ENCODE measurements at places on chromosomes 1 and 21. TPM values are rescaled to one million over a fixed set of nuclear protein-coding genes. Genes with fewer than 3 reads are reported as not detected.

The MRPL55 gene
- total RNA-seq = 82.1 TPM

DNA sequence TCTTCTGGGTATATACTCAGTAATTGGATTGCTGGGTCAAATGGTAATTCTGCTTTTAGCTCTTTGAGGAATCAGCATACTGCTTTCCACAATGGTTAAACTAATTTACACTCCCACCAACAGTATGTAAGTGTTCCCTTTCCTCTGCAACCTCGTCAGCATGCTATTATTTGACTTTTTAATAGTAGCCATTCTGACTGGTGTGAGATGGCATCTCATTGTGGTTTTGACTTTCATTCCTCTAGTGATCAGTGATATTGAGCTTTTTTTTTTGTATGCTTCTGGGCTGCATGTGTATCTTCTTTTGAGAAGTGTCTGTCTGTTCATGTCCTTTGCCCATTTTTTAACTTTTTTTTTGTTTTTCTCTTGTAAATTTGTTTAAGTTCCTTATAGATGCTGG is 279.4 kb downstream of the PTGER3 start:
- no peak for DNase-seq
- H3K4me3 ChIP-seq = no peak overlapping the region
- no peaks in the 10 kb centered on the region for H3K27me3 ChIP-seq

The LPGAT1 gene
- 30.8 TPM for total RNA-seq

DNA sequence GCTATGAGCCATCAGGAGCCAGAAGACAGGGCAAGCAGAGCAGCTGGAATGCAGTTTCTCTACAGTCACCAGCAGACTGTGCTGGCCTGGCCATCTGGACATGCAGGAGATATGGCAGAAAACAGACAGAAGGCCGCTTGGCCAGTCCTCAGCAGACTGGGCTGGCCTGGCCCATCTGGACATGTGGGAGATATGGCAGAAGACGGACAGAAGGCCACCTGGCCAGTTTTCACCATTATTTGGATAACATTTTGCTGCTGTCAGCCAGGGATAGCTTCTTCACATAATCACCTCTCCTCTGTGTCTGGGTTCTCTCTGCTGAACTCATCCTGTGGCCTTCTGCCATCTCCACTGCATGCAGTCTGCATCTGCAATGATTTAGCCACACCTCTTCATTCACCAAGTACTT is 25.0 kb upstream of the CACYBP start:
- no peaks in the 10 kb centered on the region for H3K27me3 ChIP-seq
- DNase-seq = no peak
- peaks cover 7% of the 10 kb centered on the region for H3K36me3 ChIP-seq
- H3K4me3 ChIP-seq = no peak overlapping the region
- H3K27ac ChIP-seq = no peak overlapping the region
- peaks cover 11% of the 10 kb centered on the region for H3K4me1 ChIP-seq

DNA sequence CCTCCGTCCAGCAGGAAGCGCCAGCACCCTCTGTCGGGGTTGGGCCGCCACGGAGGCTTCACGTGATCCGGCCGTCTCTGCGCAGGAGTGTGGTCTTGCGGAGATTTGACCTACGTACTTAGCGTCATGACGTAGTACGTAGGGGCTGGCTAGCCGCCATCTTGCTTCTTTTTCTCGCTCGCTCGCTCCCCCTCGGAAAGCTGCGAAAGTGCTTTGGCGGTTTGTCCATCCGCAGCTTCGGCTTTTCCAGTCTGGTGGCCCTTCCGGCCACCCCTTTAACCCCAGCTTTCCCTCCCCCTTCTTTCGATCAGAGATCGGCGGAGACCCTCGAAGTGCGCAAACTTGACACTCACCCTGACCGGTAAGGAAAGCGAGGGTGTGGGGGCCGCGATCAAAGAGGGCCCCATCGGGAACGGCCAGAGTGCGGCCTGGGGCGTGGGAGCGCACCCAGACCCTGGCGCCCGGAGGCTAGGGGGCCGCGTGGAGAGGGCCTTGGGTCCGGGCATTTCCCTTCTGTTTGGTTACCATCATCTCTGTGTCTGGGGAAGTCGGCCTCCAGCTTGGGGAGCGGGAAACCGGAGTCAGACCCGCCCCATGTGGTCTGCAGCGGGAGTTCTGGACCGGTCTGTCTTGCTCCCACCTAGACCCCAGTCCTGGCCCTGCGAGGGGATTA is at the start of gene PRRC2C:
Gene PRRC2C, plus strand, starts transcription at position 156 of the 673 bp plus-strand sequence. CDS start 26,559 bp downstream, outside the sequence.
- peak within 1 kb of the TSS; percentile 87 for H3K4me3 ChIP-seq
- H3K4me1 ChIP-seq = peaks cover 37% of the 10 kb centered on the region
- DNase-seq = peak; percentile 95
- H3K27ac ChIP-seq = peak within 1 kb of the TSS; percentile 100
- no peaks in the 10 kb centered on the region for H3K36me3 ChIP-seq

The LHX4 gene
- total RNA-seq = 0.30 TPM

The SLC9C2 gene
- total RNA-seq = not detected

- DNase-seq = no peak
- no peaks in the 10 kb centered on the region for H3K4me1 ChIP-seq
- no peaks in the 10 kb centered on the region for H3K27me3 ChIP-seq
- H3K4me3 ChIP-seq = no peak overlapping the region
These were observed 135.6 kb downstream of the GPATCH2 start for GRCh38 chr1:217495249-217495648.

GRCh38 chr1:235941876-235942624 is 75.3 kb upstream of the LYST start:
- no peaks in the 10 kb centered on the region for H3K27me3 ChIP-seq
- no peaks in the 10 kb centered on the region for H3K36me3 ChIP-seq
- peaks cover 24% of the 10 kb centered on the region for H3K4me1 ChIP-seq
- peak overlapping the region; percentile 83 for H3K27ac ChIP-seq
- no peak overlapping the region for H3K4me3 ChIP-seq

DNA sequence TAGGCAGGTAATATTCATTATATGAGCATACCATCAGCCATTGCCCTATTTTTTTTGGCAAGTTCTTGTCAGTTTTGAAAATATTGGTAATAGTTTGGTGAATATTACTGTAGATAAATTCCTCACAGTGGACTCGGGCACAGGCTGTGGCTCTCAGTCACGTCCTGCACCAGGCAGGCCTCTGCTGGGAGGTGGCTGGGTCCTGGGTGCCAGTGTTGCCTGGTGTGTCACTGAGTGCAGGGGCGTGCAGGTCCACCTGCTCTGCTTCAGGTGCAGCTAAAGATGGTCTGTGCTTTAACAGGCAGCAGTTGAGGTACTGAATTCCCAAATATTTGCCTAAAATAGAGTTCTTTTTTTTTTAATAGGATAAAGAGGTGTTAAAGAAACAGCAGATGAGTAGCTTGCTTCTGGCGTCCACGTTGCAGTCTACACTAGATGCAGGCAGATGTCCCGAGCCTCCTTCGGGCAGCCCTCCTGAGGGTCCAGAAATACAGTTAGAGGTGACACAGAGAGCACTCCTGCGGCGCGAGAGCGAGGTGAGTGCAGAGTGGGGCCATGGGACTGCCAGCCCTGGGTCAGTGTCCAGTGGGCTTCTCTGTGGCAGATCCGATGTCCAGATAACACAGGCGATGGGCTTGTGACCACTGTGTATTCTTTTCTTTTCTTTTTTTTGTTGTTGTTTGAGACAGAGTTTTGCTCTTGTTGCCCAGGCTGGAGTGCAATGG is 57.3 kb upstream of the DIP2A start:
- peaks cover 11% of the 10 kb centered on the region for H3K36me3 ChIP-seq
- H3K27ac ChIP-seq = no peak overlapping the region
- no peak overlapping the region for H3K4me3 ChIP-seq

DNA sequence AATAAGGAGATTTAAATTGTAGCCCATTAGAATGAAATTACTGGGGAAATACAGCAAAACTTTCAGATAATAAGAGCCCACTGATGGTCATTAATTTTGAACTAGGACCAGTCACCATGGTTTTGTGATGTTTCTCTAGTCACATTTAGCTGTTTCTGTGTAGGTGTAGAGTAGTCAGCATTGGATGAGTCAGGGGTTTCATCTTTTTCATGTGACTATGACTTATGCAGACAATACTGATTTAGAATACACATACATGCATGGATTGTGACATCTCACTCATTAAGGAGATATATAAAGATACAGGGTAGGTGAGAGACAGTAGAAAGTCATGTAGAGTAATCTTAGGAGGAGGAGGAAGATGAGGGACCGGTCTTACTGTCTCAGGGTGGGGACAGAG is 1192.7 kb downstream of the KCNT2 start:
- no peaks in the 10 kb centered on the region for H3K36me3 ChIP-seq
- H3K27ac ChIP-seq = no peak overlapping the region
- no peaks in the 10 kb centered on the region for H3K4me1 ChIP-seq
- no peak for DNase-seq
- H3K4me3 ChIP-seq = no peak overlapping the region

- no peaks in the 10 kb centered on the region for H3K27me3 ChIP-seq
- no peak for DNase-seq
- H3K36me3 ChIP-seq = no peaks in the 10 kb centered on the region
- peaks cover 11% of the 10 kb centered on the region for H3K4me1 ChIP-seq
- no peak overlapping the region for H3K27ac ChIP-seq
These were observed 18.7 kb upstream of the CD55 start for GRCh38 chr1:207302618-207303393.

The AMY1B gene
- total RNA-seq = 1.6 TPM

DNA sequence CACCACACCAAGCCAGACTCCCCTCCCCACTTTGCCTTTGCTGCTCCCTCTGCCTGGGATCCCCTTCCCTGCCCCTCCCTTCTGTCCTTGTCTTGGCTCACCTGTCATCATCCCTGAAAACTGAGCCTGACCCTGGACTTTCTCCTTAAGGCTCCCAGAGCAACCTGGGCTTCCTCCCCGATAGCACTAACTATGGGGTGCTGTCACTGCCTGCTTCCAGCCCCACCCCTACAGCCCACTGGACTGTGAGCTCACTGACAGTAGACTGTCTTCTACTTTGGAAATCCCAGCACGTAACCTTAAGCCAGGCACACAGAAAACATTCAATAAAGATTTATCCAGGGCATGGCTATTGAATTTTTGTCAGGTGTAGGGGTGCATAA is 9.5 kb upstream of the CSF1 start:
- peaks cover 30% of the 10 kb centered on the region for H3K4me1 ChIP-seq
- no peak overlapping the region for H3K27ac ChIP-seq
- H3K27me3 ChIP-seq = no peaks in the 10 kb centered on the region
- H3K36me3 ChIP-seq = no peaks in the 10 kb centered on the region
- H3K4me3 ChIP-seq = no peak overlapping the region

The TNFRSF18 gene
- 3.4 TPM for total RNA-seq

The WNT4 gene
- 1.7 TPM for total RNA-seq

- H3K27me3 ChIP-seq = no peaks in the 10 kb centered on the region
- peaks cover 42% of the 10 kb centered on the region for H3K4me1 ChIP-seq
- peak overlapping the region; percentile 82 for H3K4me3 ChIP-seq
- peak overlapping the region; percentile 82 for H3K27ac ChIP-seq
These were observed 578 bp downstream of the USP21 start for GRCh38 chr1:161159913-161160243.

The AMPD1 gene
- 0.30 TPM for total RNA-seq

The CD2 gene
- 4.9 TPM for total RNA-seq

GRCh38 chr21:36321325-36322082 is 1.5 kb downstream of the MORC3 start:
- no peak for DNase-seq
- H3K4me1 ChIP-seq = peaks cover 35% of the 10 kb centered on the region
- no peaks in the 10 kb centered on the region for H3K36me3 ChIP-seq
- H3K27me3 ChIP-seq = no peaks in the 10 kb centered on the region

DNA sequence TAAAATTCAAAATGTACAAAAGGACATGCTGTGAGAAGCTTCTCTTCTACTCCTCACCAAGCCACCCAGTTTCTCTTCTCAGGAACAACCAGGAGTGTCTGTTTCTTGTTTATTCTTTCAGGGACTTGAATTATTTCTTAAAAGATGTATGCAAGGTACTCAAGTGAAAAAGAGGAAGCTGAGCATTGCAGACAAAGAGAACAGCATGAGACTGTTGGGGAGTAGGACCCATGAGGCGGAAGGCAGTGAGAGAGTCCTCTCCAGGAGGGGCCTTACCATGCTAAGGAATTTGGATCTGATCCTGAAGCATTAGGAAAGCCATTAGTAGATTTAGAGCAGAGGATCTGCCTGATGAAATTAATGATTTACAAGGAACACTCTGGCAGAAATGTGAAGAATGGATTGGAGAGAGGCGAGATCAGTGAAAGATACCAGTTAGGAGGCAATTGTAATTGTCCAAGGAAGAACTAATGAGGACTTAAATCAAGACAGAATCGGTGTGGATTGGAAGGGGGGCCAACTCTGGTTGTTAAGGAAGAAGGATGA is 14.7 kb upstream of the SSX2IP start:
- no peak overlapping the region for H3K4me3 ChIP-seq
- H3K36me3 ChIP-seq = no peaks in the 10 kb centered on the region
- H3K27ac ChIP-seq = no peak overlapping the region

GRCh38 chr1:56436912-56437417 is 142.4 kb downstream of the PLPP3 start:
- no peak overlapping the region for H3K27ac ChIP-seq
- no peak overlapping the region for H3K4me3 ChIP-seq
- H3K27me3 ChIP-seq = no peaks in the 10 kb centered on the region
- no peaks in the 10 kb centered on the region for H3K36me3 ChIP-seq
- H3K4me1 ChIP-seq = peaks cover 3% of the 10 kb centered on the region

DNA sequence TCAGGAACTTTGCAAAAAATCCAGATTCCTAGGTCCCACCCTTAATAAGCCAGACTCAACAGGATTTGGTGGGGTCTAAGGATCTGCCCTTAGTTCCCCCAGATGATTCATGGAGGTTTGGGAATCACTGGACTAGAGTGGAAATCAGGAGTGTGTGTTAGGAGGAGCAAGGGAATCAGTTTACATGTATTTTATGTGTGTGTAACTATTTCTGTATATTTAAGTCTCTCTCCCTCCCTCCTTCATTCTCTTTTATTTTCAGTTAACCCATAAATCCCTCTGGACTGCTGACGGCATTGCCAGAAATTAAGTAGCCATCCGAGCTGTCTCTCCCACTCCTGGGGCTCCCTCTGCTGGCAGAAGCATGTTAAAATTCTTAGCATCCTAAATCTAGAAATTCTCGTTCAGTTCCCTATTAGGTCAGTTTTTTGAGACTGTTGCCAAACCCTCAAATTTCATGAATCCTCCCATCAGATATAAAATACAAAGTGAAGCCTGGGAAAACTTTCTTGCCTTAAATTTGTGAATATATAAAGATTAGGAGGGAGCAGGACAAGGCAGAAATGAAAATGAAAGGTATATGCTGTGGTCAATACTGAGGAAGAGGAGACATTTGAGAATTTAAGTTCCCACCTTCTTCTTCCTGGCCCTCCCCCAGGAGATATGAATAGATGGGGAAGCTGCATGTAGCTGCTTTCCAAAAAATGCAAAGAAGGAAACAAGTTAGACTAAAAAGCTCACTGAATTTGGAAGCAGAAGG is 11.7 kb upstream of the HSD11B1 start:
- H3K4me3 ChIP-seq = no peak overlapping the region
- DNase-seq = no peak
- H3K36me3 ChIP-seq = no peaks in the 10 kb centered on the region
- H3K27ac ChIP-seq = no peak overlapping the region
- peaks cover 12% of the 10 kb centered on the region for H3K4me1 ChIP-seq
- H3K27me3 ChIP-seq = no peaks in the 10 kb centered on the region

The FABP3 gene
- 34.2 TPM for total RNA-seq

DNA sequence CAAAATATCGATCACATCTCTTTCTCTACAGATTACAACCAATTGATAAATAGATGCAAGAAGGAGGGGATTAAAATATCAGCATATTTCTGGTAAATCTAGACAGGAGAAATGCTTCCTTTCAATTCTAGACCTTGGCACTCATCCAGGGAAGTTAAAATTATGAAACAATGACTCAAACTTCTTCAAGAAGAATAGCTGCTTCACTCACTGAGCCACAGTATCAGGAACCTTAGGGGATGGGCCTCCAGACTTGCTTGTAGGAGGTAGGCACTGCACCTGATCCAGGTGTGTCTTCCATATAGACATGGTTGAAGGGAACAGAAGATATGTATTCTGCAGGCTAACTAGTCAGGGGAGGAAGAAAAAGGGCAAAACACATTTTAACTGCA is 9.8 kb downstream of the SLAMF7 start:
- DNase-seq = no peak
- no peaks in the 10 kb centered on the region for H3K36me3 ChIP-seq
- H3K4me1 ChIP-seq = no peaks in the 10 kb centered on the region

GRCh38 chr1:3456449-3456963 is 2.0 kb downstream of the ARHGEF16 start:
- no peak for DNase-seq
- no peak overlapping the region for H3K4me3 ChIP-seq
- peaks cover 22% of the 10 kb centered on the region for H3K4me1 ChIP-seq
